ENCODE measurements at places on chromosomes 1 and 21. TPM values are rescaled to one million over a fixed set of nuclear protein-coding genes. Genes with fewer than 3 reads are reported as not detected.

The LYSMD1 gene
- 13.0 TPM for total RNA-seq

The GSTM1 gene
- not detected for total RNA-seq

DNA sequence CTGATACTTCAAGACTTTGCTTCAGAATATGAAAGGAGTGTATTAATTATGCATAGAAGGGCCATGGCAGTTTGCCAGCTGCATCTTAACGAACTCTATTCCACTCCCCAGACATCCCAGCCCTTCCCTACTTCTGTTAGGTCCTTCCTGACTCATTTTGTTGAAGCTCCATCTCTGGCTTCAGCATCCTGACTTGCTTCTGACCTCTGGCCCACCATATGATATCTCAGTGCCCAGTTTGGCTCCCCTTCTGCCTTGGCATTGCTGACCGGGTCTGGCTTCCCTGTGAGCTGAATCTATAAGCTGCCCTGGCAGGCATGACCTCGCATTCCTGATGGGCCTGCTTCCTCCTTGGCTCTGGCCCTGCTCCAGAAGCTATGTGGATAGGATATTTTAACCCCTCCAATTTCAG, 27.6 kb upstream of the ARHGAP29 start:
- no peak for DNase-seq

- DNase-seq, result no peak
These were observed 2.2 kb upstream of the SSBP3 start for GRCh38 chr1:54408147-54409066.

DNA sequence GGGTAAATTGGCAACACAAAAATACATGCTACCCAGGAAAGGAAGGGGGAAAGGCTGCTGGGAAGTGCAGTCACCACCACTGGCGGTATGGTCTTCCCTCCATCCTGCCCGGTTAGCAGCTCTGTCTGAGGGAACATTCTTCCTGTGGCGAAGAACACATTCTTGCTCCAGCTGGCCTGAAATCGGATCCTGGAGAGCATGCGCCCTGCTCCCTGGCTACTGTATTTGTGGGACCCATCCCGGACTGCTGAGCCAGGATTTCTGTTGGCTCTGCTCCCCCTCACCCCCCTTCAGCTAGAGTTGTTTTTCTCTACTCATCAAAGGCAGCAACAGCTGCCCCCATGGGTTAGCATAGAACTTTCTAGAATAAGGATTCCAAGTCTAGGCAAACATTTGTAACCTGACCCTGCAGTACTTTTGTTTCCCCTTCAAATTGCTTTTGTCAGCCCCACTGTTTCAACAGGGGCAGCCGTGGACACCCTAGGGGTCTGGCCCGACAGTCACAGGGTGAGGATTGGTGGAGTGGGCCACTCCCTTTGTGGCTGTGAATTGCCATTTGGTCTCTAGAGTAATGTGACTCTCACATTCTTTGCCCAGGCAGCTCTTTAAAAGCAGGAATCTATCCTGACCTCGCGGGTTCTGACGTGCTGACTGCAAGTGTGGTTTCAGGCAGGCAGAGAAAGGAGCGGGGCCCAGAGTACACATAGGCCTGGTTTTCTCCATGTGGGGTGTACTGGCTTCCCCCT, 157.7 kb downstream of the TOMM20 start:
- peak; percentile 82 for DNase-seq

DNA sequence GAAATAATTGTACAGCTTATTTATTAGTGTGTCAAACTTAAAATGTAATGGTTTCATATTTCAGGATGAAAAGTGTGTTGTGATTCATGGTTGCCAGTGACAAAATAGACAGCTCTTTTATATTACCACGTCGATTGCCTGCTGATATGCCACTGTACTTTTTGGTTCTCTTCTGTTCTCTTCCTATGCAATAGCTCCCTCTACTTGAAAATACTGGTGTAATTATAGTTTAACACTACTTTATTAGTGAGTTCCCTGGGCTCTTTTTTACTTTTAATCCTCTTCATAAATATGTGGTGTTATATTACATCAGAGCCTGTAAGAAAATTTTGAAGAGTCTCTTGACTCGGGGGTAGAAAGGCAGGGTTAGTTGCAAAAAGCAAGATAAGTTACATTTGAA, 111.3 kb downstream of the PATJ start:
- no peak for DNase-seq

DNA sequence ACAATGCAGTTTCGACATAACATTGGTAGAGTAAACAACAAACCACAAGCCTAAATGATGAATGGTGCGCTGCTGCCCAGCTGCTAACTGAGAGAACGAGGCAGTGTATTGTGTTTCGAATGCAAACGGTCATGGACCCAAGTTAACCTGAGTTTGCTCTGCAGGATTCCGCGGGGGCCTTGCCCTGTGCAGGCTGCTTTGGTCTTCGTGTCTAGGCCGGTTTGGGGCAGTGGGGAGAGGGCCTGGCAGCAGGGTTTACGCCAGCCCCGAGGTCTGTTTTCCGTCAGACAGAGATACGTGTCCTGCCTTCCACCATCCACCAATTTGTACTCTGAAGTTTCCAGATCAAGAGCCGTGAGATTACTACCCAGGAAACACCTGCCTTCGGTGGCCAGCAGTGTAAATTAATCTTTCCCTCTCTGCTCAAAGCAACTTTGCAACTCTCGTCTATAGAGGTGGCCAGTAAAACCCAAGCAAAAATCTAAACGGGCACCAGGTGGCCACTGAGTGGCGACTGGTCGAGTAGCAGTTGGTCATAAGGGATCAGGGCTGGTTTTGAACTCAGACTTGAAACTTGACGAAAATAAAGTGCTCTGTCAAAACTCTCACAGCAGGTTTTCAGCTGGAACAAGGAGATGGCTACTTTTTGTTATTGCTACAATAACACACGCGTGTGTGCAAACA, 6.3 kb upstream of the PRDM15 start:
- no peak for DNase-seq

GRCh38 chr1:221437926-221438325, 304.0 kb downstream of the DUSP10 start:
- DNase-seq, result no peak

GRCh38 chr21:25350056-25350455, 257.2 kb downstream of the MRPL39 start:
- no peak for DNase-seq

DNA sequence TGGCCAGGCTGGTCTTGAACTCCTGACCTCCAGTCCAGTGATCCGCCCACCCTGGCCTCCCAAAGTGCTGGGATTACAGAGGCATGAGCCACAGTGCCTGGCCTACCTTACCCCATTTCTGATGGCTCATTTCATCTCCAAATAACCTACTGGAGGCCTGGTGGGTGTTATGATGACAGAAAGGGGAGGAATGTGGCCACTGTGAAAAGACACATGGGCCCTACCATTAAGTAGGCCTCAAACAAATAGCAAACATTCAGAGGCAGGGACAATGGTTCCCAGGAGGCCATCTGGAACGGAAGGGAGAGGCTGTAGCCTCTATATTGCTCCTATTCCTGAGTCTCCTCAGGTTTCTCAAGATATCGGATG, 932 bp upstream of the FCRLA start:
- DNase-seq, result no peak

- DNase-seq, result no peak
These were observed 62.7 kb downstream of the GPATCH2 start for GRCh38 chr1:217568200-217568599.

GRCh38 chr1:2384941-2385481, 6.3 kb downstream of the MORN1 start:
- peak; percentile 27 for DNase-seq

DNA sequence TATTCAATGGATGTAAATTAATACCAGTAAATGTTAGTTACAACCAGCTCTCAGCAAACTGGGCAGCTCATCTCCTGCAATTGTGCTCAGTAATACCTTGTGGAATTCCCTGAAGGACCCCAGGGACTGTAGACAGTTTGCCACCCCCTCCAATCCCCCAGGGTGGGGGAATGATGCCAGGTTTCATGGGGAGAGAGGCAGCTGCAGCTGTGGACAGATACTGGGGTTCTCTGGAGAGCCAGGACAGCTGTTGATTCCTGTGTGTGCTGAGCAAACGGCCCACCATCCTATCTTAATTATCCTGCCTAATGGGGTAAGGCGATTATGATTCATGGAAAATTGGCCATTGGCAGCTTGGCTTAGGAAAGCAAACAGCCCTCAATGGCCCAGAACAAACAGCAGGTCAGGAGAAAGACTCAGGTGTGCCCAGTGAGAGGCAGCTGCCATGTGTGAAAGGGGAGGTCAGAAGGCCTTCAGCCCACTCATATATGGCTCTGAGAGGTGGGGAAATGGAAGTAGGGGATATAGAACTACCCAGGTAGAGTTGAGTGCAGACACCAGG, 148.9 kb upstream of the CTTNBP2NL start:
- DNase-seq, result no peak

DNA sequence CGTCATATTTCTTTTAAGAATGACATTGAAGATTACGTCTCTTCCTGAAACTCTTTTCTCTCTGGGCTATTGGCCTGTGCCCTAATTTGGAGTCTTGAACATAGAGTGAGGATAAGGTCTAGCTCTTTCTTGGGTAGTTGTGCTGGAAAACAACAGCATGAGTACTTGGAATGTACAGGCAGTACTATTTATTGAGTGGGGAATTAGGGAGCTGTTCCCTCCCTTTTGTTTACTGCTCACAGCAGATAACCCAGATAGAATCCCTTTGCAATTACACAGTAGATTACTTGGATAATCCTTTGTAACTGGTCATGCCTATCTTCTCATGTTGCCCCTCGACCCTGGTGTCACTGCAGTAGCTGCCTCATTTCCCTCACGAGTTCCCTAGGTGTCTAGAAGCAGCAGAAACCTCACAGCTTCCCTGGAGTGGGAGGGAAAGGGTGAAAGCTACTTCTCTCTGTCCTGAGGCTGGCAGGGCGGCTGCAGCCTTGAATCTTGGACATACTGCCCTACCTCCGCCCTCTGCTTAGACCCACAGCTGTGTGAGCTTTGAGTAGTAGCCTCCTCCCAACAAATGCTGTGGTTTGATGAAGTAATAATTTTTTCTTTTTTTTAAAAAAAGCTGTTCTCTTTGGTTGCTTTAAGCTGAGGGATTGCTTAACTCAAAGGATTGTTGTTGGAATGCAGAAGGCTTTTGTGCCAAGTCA, 70.6 kb downstream of the FGGY start:
- peak; percentile 81 for DNase-seq

GRCh38 chr1:184075055-184076029, 23.8 kb downstream of the TSEN15 start:
- no peak for DNase-seq

All from left ventricle myocardium superior (tissue), 1 donor.